ENCODE measurements at places on chromosomes 12 and 14.

DNA sequence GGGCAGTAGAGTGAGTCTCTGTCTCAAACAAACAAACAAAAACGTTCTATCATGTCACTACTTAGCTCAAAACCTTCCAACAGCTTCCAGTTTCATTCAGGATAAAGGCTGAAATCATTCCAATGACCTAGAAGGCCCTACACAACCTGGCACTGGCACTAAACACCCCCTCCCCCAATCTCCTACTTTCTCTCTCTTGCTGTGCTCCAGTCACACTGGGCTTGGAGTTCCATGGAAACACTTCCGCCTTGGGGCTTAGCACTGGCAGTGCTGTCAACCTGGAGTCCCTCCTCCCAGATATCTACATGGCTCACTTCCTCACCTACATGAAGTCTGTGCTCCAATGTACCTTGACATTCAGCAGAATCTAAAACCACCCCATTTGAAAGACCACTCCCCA is 65.0 kb upstream of the SINHCAF start:
- DNase-seq: no peak

GRCh38 chr14:87966816-87967215 is 26.2 kb downstream of the GALC start:
- DNase-seq: no peak

- no peak for DNase-seq
Observed at GRCh38 chr12:31257784-31258183, 68.2 kb downstream of the SINHCAF start.

DNA sequence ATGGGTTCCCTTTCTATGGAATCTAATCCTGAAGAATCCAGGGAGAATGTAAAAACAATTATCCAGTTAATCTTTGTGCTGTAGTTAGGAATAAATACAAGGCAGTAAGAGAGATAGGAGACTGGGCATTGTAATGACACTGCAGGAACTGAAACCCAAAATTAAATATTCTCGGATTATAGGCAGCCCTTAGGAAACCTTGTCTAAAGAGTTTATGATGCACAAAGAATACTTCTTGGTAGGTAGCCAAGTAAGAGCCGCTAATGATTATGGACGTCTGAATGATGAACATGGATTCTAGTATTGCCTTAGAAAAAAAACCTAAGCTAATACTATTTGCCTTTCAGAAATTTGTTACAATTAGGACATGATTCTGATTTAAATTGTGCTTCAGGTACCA is 165.4 kb upstream of the LRIG3 start:
- no peak for DNase-seq

DNA sequence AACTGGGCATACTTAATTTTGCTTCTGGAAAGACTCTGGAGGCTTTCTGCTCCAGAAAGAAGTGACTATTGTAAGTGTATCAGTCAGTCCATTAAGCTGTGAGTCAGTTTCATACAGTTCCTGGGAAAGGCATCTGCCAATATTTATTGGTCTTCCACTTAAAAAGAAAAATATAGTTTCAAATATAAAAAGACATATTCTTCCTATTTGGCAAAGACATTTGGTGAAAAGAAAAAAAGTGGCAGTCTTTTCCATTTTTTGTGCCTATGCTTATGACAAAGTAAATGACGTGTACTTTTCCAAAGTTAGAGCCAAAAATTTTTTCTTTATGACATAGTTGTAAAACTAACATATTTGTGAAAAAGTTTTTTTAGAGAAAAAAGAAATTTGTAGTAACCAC is 12.3 kb downstream of the TMEM30B start:
- DNase-seq: no peak

DNA sequence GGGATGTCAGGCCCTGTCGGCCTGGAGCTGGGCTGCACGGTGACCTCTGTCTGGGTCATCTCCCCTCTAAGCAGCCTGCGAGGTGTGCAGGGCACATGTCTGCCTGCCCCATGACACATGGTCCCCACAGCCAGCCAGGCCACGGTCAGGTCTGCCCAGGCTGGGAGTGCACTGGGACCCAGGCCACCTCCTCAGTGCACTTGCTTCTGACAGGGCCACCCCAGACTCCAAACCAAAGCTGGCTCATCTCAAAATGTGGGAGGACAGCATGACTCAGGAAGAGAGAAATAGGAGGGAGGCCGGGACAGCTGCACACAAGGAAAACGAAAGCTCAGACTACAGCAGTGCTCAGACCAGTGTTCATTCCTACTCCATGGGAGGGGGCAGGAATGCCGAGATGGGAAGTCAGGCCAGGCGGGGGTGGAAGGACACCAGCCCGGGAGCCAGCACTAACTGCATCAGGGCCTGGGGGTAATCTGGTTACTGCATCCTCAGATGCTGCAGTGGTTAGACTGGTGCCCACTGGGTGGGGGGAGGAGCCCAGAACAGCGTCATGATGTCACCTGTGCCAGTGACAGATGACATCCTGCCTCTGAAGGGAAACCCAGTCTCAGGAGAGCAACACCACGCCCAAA is 4.0 kb downstream of the P2RX2 start:
- no peak for DNase-seq

DNA sequence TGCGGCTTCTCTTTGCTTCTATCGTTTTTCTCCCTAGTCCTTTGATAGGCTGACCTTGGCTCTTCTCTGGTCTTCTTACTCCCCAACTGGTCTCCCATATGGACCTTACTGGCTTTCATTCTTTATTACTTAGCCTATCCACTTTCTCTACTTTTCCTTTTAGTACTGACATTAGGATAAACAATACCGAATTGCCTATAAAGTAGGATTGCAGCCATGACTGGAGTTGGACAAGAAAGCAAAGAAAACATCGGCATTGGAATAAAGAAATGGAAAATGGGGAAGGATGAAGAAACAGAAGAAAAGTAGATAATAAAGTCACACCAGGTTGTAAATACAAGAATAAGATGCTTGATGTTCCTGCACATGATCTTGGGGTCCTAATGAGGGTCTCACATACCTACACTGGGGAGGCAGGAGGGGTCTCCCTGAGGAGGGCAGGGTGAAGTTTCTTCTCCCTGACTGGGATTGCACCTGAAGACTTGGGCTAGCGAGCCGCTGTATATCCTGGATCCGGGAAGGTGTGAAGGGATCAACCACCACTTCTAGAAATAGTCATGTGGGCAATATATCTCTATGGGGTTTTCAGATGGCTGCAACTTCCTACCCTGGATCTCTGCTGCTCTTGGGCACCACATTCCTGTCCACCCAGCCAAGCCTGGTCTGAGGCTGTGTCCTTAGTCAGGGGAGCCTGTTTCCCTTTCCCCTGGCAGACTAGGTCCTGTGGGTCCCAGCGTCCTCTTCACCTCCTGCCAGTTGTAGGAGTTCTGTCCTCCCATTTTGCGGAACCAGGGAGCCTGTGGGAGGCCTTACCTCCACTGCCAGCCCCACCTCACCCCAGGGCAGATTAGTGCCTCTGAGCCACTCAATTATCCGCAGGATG is 13.1 kb downstream of the NKX2-1 start:
- DNase-seq: no peak

GRCh38 chr12:62728741-62729140 is 206.2 kb downstream of the PPM1H start:
- no peak for DNase-seq

- no peak for DNase-seq
Observed at GRCh38 chr14:82488473-82488872, 954.8 kb upstream of the SEL1L start.

DNA sequence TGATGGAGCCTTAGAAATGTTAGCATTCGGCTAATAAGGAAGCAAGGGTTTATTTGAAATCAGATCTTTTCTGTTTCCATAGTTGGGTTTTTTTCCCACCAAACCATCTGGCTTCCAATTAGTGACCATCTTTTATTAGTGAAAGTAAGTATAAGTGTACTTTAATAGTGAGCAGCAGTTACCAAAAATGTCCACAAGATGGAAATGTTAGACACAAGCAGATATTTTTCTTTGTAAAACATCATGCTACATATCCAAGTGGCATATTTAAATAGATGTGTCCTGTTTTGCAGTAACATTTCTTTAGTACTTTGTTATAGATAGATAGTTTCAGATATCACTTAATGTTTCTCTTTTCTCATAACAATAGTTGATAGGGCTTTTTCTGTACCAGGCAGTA is 28.8 kb downstream of the YEATS4 start:
- DNase-seq: no peak

DNA sequence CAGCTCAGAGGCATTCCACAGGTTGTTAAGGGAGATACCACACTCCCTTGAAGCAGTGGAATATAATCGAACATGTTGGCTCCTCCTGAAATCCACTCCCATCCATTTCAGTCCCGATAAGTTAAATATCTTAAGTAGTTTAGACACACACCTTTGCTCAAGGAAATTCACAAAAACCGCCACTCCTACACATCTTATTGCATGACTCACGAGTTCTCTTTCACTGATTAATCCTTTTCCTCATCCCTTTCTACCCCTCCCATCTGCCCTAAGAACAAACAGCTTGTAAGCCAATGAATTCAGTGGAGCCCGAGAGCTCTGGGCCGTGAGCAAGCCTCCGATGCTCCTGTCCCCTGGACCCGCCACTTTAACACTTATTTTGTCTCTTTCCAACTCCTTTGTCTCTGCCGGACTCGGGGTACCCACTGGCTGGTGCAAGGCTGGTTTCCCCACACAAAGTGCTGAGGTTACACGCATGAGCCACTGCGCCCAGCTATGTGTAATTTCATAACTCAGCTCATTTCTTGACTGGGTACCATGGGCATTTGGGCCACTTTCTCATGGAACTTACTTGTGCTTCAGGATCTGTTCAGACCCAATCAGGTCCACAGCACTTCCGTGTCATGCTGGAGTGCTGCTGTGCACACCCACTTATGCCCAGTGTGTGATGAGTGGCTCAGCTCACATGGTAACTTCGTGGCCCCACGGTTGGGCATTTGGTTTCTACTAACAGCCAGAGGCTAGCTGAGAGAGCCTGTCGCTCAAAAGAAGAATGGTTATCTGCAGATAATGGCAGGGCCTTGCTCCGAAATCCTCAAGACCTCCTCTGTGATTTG is 171.8 kb upstream of the ALG10B start:
- no peak for DNase-seq

- DNase-seq: no peak
Observed at GRCh38 chr12:3809357-3810015, 56.6 kb upstream of the CRACR2A start.

DNA sequence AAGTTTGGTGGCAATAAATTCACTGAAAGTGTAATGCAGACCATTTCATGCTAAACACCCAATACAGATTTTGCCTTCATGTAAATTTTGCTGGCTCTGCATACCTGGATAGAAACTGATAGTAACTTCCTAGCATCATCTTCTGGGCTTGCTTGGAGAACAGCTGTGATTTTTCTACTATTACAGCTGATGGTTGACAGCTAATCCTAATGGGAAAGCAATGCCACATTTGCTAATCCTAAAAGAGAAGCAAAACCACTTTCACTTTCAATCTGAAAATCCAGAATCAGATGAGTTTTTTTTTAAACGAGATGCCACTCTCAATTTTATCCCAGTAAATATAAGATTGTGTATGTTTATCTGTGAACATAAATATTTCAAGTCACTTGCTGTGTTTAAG is 1035.9 kb downstream of the TRHDE start:
- DNase-seq: no peak

DNA sequence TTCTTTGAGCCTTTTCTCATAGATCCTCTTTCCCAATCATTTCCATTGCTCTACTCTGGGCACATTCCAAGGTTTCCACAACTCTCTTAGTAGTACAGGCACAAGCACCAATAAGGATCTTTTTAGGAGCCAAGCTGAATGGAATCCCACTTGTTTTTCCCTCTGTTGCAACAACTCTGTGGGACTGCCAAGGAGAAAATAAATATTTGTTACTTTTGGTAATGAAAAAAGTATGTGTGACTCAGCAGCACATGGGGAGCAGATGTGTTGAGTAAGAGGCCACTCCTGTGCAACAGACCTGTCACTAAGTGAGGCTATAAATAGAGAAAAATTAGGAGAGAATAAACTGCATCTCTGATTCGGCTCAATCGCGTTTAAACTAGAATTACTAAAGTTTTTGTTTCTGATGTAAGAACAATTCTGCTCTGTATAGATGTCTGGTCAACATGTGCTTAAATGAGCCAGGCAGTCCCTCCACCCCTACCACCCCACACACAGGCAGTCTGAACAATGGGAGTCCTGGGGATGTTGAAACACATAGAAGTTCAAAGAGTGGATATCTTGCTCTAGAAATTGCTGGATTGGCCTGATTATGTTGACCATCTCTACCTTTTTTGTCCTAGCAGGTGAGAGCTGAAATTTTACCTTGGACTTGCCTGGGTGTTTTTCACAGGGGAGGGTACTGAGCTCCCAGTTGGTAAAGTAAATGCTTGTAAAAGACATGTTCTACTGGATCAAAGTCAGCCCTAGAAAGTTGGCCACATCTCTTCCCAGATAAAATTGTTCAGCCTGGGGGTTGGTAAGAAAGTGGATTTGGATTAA is 244.3 kb upstream of the NOVA1 start:
- no peak for DNase-seq

GRCh38 chr14:59254911-59255545 is 66.6 kb downstream of the DAAM1 start:
- no peak for DNase-seq

- no peak for DNase-seq
Observed at GRCh38 chr14:23610815-23611289, 25.3 kb upstream of the DHRS2 start.

DNA sequence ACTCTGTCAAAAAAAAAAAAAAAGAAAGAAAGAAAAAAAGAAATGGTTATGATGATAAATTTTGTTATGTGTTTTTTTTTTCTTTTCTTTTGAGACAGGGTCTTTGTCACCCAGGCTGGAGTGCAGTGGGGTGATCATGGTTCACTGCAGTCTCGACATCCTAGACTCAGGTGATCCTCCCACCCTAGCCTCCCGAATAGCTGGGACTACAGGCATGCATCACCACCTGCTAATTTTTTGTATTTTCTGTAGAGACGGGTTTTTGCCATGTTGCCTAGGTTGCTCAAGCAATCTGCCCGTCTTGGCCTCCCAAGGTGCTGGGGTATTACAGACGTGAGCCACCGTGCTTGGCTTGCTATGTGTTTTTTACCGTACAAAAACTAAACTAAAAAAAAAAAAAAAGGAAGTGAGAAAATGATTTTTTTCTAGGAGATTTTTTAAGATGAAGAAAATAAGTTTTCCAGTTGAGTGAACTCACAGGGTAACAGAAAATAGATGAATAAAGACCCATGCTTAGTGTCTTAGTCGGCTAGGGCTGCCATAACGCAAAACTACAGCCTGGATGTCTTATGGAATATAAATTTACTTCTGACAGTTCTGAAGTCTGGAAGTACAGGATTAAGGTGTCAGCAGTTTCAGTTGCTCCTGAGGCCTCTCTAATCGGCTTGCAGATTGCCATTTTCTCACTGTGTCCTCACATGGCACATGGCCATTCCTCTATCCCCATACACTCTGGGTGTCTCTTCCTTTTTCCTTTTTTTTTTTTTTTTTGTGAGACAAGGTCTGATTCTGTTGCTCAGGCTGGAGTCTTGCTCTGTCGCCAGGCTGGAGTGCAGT is 13.2 kb upstream of the APOF start:
- no peak for DNase-seq

- no peak for DNase-seq
Observed at GRCh38 chr14:88941414-88941813, 117.0 kb downstream of the TTC8 start.
